Motor neuron (in vitro differentiated cells): ENCODE measurements at places on chromosomes 1 and 21. TPM values are rescaled to one million over a fixed set of nuclear protein-coding genes. Genes with fewer than 3 reads are reported as not detected.

DNA sequence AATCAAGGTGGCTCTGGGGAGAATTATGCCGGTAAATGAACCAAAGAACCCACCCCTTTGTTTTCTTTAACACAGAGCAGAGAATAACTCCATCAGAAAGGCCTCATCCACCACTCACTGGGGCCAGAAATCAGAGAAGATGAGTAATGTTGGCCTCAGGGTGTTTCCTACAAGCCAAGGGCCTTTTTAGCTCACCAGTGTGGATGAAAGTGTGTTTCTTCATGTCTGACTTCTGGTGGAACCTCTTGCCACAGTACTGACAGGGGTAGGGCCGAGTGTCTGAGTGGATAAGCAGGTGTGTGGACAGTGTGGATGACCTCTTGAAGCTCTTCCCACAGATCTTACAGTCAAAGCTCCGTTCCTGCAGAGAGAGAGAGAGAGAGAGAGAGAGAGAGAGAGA is 8.3 kb downstream of the GFI1 start:
- ATAC-seq, result no peak

DNA sequence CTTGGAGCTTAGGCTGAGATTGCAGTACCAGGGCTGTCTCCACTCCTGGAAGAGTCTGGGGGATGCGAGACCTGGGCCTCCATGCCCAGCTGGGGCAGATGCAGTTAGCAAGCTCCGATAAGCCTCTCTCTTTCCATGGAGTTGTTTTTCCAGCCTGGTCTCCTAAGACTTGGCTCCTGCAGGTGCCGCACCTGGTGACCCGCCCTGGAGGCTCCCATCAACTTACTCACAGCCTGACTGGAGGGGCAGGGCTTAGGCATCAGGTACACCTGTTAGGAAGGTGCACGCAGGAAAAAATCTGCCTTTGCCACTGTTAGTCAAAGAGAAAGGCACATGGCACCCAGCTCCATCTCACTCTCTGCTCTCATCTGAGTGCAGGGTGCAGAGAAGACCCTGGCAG is 198.1 kb upstream of the TMEM51 start:
- no peak for ATAC-seq

DNA sequence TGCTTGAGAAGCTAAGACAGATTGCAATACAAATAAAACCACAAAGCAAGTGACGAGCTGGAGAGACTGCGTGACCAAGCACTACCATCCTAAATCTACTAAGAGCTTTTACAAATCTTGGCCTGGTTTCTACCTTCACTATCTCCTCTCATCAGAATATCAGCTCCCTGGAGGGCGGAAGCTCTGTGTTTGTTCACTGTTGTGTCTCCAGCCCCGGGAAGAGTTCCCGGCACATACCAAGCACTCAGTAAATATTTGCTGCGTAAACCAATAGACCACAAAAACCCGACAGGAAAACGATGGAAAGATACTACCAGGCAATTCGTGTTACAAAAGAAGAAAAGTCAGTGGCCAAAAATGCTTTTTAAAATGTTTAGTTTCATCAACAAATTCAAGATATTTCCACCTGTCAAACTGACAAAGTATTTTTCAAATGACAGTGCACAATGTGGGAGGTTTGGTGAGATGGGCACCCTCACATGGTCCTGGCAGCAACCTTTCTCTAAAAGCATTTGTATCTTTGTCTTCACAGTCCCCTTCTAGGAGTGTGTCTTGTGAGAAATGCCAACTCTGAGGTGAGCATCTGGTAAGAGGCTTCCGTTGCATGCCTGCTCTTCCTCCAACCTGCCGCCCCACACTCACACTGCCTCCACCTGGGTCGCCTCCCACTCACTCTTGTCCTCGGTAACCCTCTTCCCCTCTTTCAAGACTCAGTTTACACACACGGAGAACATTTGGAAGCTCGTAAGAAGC is 34.7 kb downstream of the SLC1A7 start:
- no peak for ATAC-seq

DNA sequence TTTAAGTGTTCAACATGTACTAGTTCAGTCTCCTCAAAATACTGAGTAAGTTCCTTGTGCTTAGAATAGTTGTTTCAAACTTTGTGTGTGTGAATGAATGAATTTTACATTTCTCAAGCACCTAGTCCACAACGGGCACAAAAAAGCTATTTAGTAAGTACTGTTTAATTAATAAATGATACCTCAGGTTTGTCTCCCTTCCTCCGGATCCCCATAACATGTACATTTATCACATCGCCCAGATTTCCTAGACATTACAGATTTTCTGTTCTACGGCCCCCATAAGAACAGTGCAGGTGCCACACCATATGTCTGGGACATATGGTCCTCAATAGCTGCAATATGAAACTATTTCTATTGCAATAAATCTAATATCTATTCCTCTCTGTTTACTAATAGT is 1.3 kb upstream of the TTF2 start:
- ATAC-seq, result no peak

DNA sequence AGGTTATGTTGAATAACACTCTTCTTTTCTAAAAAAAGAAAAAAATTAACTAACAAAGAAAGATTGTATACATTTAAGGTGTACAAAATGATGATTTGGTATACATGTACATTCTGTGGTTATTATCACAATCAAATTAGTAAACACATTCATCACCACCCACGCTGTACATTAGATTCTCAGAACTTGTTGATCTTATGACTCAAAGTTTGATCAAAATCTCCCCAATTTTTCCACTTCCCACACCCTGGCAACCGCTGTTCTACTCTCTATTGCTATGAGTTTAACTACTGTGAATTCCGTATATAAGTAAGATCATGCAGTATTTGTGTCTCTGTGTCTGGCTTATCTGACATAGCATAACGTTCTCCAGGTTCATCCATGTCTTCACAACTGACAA is 469.5 kb upstream of the CHRM3 start:
- no peak for ATAC-seq

The CYP4B1 gene
- not detected in 2 replicates for total RNA-seq

The HSPA6 gene
- 0.50 and 0.58 TPM in 2 replicates for total RNA-seq

The KRTAP12-2 gene
- total RNA-seq, result not detected in 2 replicates
